ENCODE measurements at places on chromosomes 7 and 10. TPM values are rescaled to one million over a fixed set of nuclear protein-coding genes. Genes with fewer than 3 reads are reported as not detected.

- H3K4me1 ChIP-seq = peaks cover 97% of the 10 kb centered on the region
- peak overlapping the region; percentile 100 for H3K27ac ChIP-seq
- peaks cover 4% of the 10 kb centered on the region for H3K27me3 ChIP-seq
- H3K36me3 ChIP-seq = peaks cover 5% of the 10 kb centered on the region
- peak overlapping the region; percentile 87 for H3K4me3 ChIP-seq
These were observed 11.7 kb upstream of the VIM start for GRCh38 chr10:17216217-17216900.

GRCh38 chr10:15869935-15870334 lies 9.6 kb upstream of the MINDY3 start:
- no peak overlapping the region for H3K27ac ChIP-seq
- peaks cover 3% of the 10 kb centered on the region for H3K27me3 ChIP-seq
- no peak overlapping the region for H3K4me3 ChIP-seq
- H3K36me3 ChIP-seq = no peaks in the 10 kb centered on the region
- DNase-seq = no peak

DNA sequence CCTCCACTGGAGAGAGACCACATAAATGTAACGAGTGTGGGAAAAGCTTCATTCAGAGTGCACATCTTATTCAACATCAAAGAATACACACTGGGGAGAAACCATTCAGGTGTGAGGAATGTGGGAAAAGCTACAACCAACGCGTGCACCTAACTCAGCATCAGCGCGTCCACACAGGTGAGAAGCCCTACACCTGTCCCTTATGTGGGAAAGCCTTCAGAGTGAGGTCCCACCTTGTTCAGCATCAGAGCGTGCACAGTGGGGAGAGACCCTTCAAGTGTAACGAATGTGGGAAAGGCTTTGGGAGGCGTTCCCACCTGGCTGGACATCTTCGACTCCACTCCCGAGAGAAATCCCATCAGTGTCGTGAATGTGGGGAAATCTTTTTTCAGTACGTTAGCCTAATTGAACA lies 20.6 kb downstream of the FAM200A start:
- no peaks in the 10 kb centered on the region for H3K4me1 ChIP-seq
- peak; percentile 18 for DNase-seq
- H3K27ac ChIP-seq = no peak overlapping the region

DNA sequence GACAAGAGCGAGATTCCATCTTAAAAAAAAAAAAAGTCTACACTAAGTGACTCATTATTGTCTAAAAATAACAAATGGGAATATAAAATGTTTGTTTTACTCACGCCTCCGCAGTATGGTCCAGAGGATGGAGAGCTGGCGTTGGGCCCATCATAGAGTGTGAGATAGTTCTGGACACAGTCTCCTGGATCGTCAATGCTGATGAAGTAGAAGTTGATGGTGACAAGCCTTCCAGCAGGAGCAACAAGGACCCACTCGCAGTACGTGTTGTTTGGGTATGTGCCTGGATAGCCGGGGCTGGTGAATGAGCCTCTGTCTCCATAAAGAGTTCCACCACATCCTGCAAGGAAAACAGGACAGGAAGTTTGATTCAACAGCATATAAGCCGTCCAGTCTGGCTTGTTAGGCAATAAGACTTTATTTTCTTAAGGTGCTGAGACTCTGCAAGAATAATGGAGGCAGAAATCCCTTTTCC lies 11.5 kb upstream of the RSU1 start:
- H3K4me1 ChIP-seq = peaks cover 60% of the 10 kb centered on the region
- H3K27me3 ChIP-seq = no peaks in the 10 kb centered on the region
- peak overlapping the region; percentile 95 for H3K27ac ChIP-seq
- DNase-seq = peak; percentile 83
- H3K36me3 ChIP-seq = peaks cover under 1% of the 10 kb centered on the region

GRCh38 chr7:111255576-111255975 lies 164.6 kb downstream of the LRRN3 start:
- no peaks in the 10 kb centered on the region for H3K36me3 ChIP-seq
- DNase-seq = no peak
- no peak overlapping the region for H3K4me3 ChIP-seq
- no peak overlapping the region for H3K27ac ChIP-seq
- no peaks in the 10 kb centered on the region for H3K27me3 ChIP-seq

Gene IKZF5
- total RNA-seq = 12.1 TPM
